ENCODE measurements at places on chromosomes 16 and 17.
A peak's percentile ranks its signal among the peaks of the same experiment; 100 is the strongest.

DNA sequence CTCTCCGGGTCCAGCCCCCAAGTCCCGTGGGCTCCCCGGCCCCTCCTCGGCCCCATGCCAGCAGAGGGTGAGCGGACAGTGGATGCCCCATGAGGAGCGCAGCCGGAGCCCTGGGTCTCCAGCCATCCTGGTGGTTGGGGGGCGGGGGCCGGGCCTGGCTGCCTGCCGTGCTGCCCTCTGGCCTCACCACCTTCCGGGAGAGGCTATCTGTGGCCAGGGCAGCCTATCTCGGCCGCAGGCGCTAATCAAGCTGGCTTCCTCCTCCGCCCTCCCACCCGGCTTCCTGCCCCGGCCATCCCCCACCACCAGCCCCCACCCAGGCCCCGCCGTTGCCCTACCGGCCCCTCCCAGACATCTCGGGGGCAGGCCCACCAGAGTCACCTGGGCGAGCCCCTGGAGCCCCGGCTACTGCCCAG, 46.8 kb downstream of the ZFPM1 start:
- DNase-seq: no peak

DNA sequence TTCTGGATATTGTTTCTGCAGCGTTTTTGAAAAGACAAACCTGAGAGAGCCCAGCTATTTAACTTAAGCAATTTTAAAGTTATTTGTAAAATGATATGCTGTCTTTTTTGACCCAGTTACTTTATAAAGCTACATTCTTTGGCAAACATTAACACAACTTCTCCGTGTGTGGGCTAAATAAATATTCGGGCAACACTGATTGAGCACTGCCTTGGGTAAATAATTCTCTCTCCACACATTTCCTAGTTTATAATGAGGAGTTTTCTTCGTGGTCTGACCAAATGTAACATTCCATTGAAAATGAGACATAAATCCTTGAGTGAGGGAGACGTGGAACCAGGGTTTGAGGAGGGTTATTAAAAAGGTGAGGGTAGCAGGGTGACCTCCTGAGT, 142.8 kb downstream of the WWOX start:
- no peak for DNase-seq

DNA sequence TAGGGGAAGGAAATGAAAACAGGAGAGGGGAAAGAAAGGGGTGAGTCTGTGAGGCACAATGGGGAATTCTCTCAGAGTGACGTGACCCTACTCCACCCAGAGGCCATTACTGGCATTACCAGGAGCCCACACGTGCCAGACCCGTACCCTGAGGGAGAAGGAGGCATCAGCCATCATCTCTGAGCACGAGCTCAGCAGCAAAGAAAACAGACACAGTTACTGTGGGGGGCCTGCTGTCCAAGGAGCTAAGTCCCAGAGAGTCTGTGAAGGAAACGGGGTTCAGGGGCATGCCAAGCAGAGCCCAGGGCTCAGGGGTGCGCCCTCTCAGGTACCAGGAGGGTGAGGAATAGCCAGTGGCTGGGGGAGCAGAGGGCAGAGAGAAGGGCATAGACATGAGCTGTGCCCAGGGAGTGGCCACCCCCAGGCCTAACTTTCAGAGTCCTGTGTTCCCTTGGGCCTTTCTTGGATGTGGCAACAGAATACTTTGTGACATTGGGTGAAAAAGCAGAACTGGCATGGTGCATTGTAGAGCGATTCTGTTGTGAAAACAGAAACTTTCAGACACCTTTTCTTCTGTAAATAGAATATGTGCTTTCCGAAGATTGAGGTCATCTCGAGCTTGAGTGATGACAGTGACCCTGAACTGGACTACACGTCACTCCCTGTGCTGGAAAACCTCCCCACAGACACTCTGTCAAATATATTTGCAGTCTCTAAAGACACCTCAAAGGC, 11.3 kb downstream of the TAF1C start:
- DNase-seq: peak; percentile 65

DNA sequence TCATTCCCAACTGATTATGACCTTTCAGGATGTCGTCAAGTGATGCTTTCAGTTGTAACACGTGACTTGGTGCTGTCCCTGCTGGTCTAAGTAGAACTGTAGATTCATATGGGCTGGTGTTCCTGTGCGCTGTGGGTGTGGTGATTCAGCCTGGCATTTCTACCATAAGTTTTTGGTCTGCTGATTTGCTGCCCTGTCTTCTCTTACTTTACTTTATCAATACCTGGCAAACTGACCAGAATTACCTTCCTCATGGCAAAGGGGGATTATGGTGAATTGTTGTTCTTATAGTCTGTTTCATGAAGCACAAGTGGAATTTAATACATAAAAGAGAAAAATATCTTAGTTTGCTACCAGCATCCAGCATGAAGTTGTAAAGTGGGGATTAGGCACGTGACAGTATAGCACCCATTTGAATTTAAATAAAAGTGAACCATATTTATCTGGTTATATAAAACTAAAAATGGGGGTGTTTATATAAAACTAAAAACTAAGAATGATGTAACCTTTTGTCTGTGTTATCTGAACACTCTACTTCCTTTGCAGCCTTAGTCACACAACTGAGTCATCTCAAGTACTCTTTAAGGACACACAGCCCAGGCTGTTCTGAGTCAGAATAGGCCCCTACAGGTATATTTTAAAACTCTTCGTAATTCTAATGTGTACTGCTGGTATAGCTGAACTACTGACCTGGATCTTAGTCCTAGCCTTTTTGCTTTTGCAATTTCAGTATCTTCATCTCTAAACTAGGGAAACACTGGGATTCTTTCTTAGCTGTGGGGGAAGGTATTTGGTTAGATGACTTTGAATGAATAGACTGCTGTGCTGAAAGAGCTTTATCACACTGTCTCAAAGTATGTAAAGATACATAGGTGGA, 28.3 kb downstream of the TTC19 start:
- no peak for DNase-seq

DNA sequence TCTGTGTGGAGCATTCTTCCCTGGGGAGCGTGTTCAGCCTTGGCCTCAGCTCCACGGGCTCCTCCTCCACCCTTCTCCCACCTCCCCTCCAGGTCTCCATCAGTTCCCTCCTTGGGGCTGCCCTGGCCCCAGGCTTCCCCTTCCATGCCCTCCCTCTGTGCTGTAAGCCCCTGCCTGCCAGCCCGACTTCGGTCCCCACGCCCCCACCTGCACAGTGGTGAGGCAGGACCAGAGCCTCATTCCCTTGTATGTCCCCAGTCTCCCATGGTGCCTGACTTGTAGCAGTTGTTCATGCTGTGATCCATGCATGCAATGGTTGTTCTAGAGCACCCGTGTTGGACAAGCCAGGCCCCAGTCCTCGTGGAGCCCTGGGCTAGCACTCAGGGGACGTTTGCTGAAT, 199.4 kb downstream of the RBFOX3 start:
- no peak for DNase-seq

GRCh38 chr17:14733376-14733775, 432.5 kb downstream of the HS3ST3B1 start:
- DNase-seq: no peak

- DNase-seq: no peak
These were observed 64.3 kb downstream of the CENPV start for GRCh38 chr17:16288860-16289571.

- DNase-seq: no peak
These were observed 14.5 kb downstream of the ACACA start for GRCh38 chr17:37392024-37392590.

GRCh38 chr17:46764709-46765401, 53.6 kb downstream of the WNT3 start:
- DNase-seq: peak; percentile 34

- DNase-seq: no peak
These were observed 69.8 kb upstream of the IRX3 start for GRCh38 chr16:54356391-54356790.

- no peak for DNase-seq
These were observed 13.9 kb downstream of the DNAAF1 start for GRCh38 chr16:84159007-84159406.

GRCh38 chr16:4868026-4868425, 20.7 kb downstream of the UBN1 start:
- no peak for DNase-seq

GRCh38 chr17:61057257-61057656, 342.4 kb upstream of the TBX2 start:
- DNase-seq: no peak

- DNase-seq: no peak
These were observed 756 bp upstream of the MVP start for GRCh38 chr16:29819506-29819905.

- no peak for DNase-seq
These were observed 38.8 kb upstream of the HS3ST3A1 start for GRCh38 chr17:13640551-13640950.

- no peak for DNase-seq
These were observed 4.1 kb downstream of the ICAM2 start for GRCh38 chr17:64016231-64016784.

GRCh38 chr17:44219616-44220212, at the start of gene UBTF:
UBTF (minus strand) TSS chr17:44219675; CDS start chr17:44218229, 1,446 bp downstream.
- DNase-seq: peak; percentile 90

- DNase-seq: no peak
These were observed 14.4 kb downstream of the TTC19 start for GRCh38 chr17:16013943-16014407.

DNA sequence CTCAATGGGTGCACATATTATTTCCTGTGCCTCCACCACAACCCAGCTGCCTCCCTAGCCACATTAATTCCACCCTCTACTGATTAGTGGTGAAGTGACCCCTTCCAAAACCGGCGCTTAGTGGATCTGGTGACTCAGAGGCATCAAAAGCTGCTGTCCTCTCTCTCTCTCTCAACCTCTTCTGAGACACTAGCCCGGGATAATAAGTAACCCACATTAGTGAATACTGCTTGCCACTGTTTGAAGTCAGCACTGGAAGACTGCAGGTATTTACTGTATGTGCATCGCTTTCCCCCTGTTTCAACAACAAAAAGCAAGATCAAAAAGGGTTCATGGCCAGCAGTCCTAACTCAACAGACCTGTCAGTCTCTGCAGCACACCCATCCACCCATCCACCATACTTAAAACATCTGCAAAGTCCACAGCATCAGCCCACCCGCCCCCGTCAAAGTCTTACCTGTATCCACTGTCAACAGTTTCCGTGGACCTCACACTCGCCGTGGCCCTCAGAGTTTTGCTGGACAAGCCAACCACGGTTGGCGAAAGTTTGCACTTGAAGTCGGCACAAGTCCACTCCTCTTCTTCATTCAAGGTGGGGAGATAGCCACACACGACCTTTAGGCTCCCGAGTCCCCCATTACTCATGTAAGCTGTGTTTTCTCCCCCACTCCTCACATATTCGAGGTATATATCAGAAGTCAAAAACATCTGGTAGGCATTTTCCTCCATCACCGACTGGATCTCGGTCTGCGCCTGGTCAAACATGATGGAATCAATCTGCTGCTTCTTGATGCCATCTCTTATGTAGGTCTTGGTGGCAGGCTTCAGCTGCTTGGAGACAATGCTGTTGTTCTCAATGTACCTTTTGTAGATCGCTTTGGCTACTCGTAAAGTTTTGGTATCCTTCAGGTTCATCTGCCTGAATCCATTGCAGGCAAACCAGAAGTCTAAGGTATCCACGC, 3.8 kb downstream of the AXIN2 start:
- DNase-seq: no peak

DNA sequence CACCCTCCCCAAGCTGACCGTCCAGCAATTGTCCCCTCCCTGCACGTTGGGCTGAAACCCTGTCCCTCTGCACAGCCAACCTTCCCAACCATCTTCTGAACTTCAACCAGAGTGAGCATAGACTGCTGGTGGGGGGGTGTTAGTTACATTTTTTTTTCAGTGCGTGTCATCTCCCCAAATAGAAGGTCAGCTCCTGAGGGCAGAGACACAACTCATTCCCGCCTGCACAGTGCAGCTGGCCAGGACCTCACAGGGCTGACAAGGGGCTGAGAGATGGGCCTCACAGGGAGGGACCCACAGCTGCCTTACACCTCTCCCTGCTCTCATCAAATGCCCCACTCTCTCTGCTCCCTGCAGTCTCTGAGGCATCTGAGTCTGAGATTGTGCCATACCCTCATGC, 8.4 kb downstream of the SRL start:
- DNase-seq: no peak

- DNase-seq: no peak
These were observed 30.8 kb downstream of the NDEL1 start for GRCh38 chr17:8466456-8466855.

GRCh38 chr17:41538565-41538991, 10.5 kb upstream of the KRT19 start:
- no peak for DNase-seq

DNA sequence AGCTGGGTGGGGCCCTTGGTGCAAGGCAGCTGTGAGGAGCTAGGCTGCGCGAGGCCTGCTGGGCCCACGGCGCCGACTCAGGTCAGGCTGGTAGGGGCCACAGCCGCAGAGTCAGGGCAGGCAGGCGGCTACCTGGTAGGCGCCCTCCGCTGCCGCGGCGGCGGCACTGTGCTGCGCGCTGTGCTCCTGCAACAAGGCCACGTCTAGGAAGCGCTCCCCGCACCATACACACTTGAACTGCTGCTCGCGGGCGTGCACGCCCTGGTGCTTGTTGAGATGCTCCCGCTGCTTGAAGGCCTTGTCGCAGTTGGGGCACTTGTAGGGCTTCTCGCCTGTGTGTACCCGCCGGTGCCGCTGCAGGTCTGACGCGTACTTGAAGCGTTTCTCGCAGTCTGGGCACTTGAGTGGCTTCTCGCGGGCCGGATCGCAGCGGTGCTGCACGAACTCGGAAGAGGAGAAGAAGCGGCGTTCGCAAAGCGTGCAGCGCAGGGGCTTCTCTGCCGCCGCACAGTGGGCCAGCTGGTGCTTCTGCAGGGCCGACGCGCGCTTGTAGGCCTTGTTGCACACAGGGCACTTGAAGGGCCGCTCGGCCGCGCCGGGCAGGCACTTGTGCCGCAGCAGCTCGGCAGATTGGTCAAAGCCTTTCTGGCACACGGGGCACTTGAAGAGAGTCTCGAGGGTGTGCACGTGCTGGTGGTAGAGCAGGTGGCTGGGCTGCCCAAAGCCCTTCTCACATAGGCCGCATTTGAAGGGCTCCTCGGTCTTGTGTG, 3.9 kb downstream of the ZNF319 start:
- DNase-seq: no peak

- DNase-seq: no peak
These were observed 209.4 kb downstream of the MRTFB start for GRCh38 chr16:14280541-14280940.

DNA sequence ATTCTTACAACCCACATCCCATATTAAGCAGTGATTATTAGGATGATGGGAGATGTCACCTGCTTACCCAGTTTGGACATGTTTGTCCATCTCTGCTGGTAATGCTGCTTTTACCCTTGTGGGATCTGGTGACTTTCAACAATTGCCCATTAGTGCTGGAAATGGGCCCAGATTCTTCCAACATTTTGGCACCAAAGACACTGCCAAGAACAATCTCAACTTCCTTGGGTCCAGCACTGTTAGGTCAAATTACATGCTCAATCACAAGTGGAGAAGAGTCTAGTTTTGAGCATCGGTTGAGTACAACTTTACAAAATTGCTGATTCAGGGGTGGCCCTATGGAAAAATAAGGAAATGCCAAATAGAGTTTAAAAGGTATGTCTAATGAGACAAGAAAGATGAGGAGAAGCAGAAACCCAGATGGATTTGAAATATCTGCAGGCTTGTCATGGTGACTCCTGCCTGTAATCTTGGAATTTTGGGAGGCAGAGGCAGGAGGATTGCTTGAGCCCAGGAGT, 13.0 kb upstream of the ZFP3 start:
- DNase-seq: no peak

GRCh38 chr17:77563439-77564102, 394.9 kb upstream of the TNRC6C start:
- DNase-seq: no peak

GRCh38 chr16:2925951-2926649, 14.4 kb downstream of the FLYWCH1 start:
- no peak for DNase-seq

GRCh38 chr17:30219833-30220232, 15.7 kb downstream of the SLC6A4 start:
- no peak for DNase-seq
